Right hindlimb (tissue), 1 donor: ENCODE measurements at places on chromosomes 11 and 22.

DNA sequence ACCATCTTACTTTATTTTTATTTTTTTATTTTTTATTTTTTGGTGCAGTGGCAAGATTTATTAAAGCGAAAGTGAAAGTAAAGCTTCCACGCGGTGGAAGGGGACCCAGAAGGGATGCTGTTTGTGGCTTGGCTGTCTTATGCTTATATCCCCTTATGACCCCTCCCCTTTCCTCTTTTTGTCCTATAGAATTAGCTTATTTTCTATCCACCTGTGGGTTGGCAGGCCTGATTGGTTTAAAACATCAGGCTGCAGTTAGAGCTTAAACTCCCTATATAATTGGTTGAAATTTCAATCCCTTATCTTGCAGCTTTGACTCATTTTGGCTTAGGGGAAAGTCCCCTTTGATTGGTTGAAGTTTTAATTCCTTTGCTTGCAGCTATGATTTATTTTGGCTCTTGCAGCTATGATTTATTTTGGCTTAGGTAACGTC is 50.5 kb downstream of the NNMT start:
- DNase-seq = no peak

DNA sequence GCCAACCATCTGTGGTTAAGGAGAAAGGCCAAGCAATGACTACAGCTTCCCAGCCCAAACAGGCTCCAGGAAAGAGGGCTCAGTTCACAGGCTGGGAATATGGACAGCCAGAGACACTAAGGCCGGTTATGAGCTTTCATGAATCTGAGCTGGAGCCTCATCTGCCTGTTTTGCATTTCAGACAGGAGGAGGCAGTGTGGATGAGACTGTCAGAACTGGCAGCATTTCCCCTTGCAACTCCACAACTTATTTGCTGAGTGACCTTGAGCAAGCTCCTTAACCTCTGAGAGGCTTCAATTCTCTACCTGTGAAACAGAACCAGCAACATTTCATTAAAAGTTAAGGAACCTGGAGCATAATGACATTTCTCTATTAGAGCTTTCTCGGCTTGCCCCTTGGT is 264.0 kb downstream of the ETS1 start:
- DNase-seq = no peak

DNA sequence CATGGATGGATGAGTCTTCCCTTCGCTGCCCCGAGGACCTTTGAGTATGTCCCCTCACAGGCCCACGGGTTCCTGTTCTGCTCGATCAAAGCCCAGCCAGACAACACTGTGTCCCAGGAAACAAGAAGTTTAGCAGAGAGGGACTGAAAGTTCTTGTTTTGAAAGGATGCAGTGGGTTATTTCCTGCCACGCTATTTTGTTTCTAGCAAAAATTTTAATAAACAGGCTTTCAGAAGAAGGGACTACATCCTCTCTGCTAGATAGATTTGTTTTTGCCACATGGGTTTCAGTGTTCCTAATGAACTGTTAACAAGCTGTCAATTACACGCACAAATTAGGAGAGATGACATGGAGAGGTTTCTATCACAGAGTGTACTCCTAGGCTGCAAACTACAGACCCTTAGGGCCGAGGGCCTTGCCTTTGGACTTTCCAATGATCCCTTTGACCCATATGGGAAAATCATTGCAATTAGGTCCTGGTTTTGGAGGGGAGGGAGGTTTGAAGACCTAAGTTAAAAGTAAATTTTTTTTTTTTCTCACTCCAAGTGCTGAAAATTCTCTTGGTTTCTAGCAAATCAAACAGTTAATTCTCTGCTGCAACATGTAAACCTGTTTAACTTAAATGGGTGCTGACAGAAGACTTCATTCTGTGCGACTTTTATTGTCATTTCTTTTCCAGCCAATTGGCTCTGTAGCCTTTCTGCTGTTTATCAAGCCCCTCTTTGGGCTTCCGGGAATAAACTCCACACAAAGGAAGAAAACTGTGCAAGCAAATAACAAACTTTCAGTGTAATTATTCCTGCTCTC is 81.4 kb downstream of the RCN1 start:
- DNase-seq = no peak

DNA sequence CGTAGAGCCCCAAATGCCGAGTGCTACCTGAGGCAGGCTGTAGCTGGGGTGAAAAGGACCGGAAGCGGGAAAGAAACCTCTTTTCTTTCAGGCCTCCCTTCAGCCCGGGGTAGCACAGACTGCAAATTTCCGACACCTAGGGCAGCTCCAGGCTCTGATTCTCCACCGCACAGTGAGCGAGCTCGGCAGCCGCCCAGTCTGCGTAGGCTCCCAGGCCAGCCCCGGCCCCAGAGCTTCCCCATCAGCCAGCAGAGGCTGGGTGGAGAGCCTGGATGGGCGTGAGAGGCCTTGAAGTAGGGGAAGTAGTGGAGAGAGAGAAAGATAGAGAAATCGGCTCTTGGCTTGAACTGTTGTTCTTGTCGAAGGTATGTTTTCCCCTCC is 9.3 kb upstream of the PAX6 start:
- peak; percentile 29 for DNase-seq

GRCh38 chr22:19959043-19959586 is 17.5 kb upstream of the TXNRD2 start:
- peak; percentile 88 for DNase-seq

DNA sequence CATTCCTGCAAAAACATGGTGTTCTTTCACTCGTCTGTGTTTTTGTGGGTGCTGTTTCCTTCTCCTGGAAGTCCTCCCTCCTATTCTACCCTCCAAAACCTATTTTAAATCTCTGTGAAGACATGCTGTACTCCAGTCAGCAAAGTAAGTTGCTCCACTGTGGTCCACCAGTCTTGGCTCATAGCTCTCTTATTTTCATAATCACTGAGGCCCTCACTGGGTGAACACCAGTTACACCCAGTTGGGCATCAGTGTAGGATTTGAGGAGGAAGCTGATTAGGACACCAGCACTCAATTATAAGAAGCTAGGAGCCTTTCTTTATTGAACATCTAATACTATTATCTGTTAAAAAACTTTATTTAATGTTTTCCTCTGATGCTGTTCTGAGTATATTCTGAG is 23.9 kb upstream of the EED start:
- no peak for DNase-seq

DNA sequence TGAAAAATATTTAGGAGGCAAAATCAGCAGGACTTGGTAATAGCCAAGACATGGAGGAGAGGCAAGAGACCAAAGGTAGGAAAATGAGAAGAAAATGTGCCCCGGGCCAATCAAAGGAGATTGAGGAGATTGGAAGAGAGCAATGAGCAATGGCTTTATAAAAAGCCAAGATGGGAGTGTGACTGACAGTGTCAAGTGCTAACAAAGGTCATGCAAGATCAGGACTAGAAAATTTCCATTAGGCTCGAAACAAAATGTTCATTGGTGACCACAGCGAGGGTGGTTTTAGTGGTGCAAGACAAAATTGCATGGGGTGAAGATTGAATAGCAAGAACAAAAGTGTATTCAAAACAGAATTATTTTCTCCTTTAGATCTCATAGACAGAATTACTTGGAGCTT is 45.2 kb upstream of the TBCEL start:
- no peak for DNase-seq

- peak; percentile 96 for DNase-seq
Observed at GRCh38 chr11:67508486-67509121, 642 bp upstream of the CDK2AP2 start.

GRCh38 chr22:39434243-39434653 is 22.6 kb upstream of the MGAT3 start:
- no peak for DNase-seq

DNA sequence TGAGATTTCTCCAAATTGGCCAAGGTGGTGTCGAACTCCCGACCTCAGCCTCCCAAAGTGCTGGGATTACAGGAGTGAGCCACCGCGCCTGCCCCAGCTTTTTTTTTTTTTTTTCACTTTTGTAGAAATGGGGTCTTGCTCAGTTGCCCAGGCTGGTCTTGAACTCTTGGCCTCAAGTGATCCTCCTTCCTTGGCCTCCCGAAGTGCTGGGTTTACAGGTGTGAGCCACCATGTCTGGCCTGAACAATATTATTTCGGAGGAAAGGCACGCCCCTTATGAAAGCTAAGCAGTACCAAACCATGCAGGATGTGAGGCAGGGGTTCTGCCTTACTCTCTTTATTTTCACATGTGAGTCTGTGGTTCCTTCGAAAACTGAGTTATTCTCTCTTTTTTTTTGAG is 16.1 kb downstream of the MTCH2 start:
- no peak for DNase-seq

GRCh38 chr11:12245549-12246016 is 131.8 kb upstream of the PARVA start:
- no peak for DNase-seq

DNA sequence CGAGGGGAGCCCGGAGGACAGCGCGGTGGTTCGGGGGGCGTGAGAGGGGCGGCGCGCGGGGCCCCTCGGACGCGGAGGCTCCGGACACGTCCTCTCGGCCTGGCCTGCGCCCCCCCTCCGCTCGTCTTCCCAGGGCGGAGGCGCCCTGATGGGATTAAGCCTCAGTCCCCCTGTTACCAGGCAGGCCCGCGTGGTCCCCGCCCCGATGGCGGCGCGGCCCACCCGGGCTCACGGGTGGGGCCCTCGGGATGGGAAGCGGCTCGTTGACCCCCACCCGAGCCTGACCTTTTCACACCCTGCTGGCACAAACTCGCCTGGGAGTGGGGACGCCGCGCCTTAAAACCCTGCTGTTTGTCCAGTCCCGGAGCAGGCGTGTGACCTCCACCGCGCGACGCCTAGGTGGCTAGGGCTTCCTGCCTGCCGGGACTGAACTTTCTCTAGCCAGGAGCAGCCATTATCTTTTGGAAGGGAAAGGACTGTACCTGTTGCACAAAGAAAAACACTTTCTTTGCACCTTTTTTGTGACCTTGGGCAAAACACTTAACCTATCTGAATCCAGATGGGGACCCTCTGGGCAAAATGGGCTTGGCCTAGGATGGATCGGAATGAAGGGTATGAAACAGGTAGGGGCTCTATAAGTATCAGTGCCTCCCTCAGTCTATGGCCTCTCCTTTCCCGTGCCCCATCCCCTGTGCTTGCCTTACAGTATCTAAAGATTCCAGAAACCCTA is 1.0 kb downstream of the KIAA1671 start:
- no peak for DNase-seq

DNA sequence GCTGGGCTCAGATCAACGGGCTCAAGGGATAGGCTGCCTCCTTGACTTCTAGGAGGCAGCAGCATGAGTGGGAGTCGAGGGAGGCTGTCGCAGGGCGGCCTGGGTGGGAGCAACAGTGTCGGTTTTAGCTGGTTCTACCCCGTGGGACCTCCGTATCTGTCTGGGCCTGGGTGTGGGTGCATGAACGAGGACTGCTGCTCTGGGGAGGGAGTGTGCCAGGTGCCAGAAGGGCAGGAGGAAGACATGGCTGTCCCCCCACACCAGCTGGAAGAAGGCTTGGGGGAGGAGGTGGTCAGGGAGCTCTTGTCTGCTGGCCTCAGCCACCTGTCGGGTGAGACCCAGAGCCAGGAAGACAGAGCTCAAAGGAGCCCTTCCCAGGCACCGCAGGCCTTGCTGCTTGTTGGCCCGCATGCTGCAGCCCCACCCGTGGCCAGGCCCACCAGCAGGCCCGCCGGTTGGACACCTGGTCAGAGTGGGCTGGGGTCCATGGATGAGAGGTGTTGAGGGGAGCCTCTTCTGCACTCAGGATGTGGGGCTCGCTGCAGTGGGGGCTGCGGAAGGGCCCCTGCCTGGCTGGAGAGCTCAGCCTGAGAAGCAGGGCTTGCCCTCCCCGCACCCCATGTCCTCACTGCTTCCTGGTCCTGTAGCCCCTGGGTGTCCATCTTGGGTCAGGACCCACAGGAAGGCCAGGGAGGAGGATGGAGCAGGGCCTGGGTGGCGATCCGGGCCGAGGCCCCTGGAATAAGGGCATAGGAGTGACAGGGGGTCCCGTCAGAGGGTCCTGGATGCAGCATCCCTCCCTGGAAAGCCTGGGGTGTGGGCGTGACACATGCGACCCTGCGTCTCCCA is 3.4 kb downstream of the CEND1 start:
- no peak for DNase-seq

GRCh38 chr22:46104881-46105493 is 45.3 kb upstream of the PPARA start:
- DNase-seq = no peak

DNA sequence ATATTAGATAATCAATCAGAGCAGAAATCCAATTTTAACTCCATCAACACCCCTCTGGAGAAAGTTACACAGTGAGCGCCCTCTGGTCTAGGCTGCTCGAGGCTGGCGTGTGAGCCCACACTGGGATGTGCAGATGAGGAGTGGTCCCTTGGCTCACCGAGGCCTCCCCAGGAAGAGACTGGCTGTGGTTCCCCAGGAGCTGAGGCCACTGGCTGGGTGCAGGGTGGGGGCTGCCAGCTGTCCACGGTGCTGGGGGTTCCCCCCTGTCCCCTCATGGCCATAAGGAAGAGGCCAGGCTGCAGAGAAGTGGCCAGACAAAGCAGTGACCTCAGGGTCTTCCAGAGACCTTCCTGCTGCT is 750.7 kb downstream of the BRD1 start:
- no peak for DNase-seq

GRCh38 chr11:116123739-116124138 is 619.5 kb upstream of the CADM1 start:
- no peak for DNase-seq

- DNase-seq = no peak
Observed at GRCh38 chr22:31825513-31825912, 71.7 kb downstream of the DEPDC5 start.

DNA sequence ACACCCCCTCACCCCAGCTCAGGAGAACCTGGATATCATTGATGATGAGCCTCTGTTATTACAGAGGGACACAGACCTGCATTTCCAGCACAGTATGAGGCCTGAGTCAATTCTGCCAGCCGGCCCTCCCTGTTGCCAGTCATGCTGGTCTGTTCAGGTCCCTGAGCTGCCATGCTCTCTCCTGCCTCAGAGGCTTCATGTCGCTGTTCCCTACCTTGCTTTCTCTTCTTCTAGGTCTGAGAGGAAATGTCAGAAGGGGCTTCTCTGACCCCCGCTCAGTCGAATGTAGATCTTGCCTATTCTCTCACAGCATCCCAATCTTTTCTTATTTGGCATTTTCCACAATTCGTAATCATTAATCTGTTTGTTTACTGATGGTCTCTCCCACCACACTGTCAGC is 21.8 kb upstream of the ABCC8 start:
- DNase-seq = no peak

GRCh38 chr22:31937341-31937740 is 7.0 kb upstream of the YWHAH start:
- no peak for DNase-seq

- DNase-seq = peak; percentile 59
Observed at GRCh38 chr11:105034813-105035620, at the start of gene CASP1. CASP1 (minus strand) TSS chr11:105035144; CDS start chr11:105035113, 31 bp downstream.

DNA sequence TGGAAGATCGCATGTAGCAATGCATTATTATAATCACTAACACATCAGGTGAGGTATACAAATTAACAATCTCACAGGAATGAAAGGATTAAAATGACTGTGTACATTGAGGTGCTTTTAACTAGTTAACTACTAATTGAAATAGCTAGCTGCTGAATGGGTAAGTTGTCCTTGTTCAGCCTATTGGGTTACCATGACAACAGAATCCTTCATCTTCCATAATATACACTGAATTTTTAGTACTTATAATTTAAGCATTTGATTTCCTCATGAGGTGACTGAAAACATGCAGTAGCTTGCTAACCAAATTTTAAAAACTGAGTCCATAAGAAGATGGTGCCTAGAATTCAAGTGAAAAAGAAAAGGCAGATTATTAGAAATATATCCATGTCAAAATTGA is 347.9 kb downstream of the FAT3 start:
- DNase-seq = no peak

GRCh38 chr11:20597680-20598484 is 1.5 kb upstream of the SLC6A5 start:
- DNase-seq = no peak
